Calu3 (cell line): ENCODE measurements at places on chromosomes 2 and 18. TPM values are rescaled to one million over a fixed set of nuclear protein-coding genes. Genes with fewer than 3 reads are reported as not detected.

WNT10A gene
- 2.4 and 3.4 TPM in 2 replicates for total RNA-seq

BMP10 gene
- total RNA-seq, result not detected in 2 replicates

UGT1A8 gene
- total RNA-seq, result not detected in 2 replicates

AQP4 gene
- total RNA-seq, result 1.3 and 2.5 TPM in 2 replicates

COL4A4 gene
- 17.2 and 19.4 TPM in 2 replicates for total RNA-seq

CFAP65 gene
- 0.68 and 1.3 TPM in 2 replicates for total RNA-seq

KCNJ13 gene
- total RNA-seq, result not detected in 2 replicates

TLX2 gene
- total RNA-seq, result not detected in 2 replicates

PKDCC gene
- 11.3 and 12.5 TPM in 2 replicates for total RNA-seq

CDH20 gene
- total RNA-seq, result not detected in 2 replicates

INHA gene
- total RNA-seq, result 0.80 and 0.83 TPM in 2 replicates

MARCHF4 gene
- total RNA-seq, result 0.37 and 0.54 TPM in 2 replicates

MIB1 gene
- 33.6 and 35.2 TPM in 2 replicates for total RNA-seq

ABCA12 gene
- 4.8 and 5.1 TPM in 2 replicates for total RNA-seq

CPO gene
- total RNA-seq, result 0.40 TPM in 1 of 2 replicates, not detected in the other

PTGR3 gene
- total RNA-seq, result 30.2 and 31.7 TPM in 2 replicates

NUP35 gene
- total RNA-seq, result 35.9 and 38.5 TPM in 2 replicates

SNED1 gene
- 0.76 and 0.86 TPM in 2 replicates for total RNA-seq

MYOM1 gene
- total RNA-seq, result 16.5 and 20.4 TPM in 2 replicates

OTX1 gene
- total RNA-seq, result 7.1 and 8.3 TPM in 2 replicates

SERPINB2 gene
- 39.2 and 85.1 TPM in 2 replicates for total RNA-seq

EFR3B gene
- total RNA-seq, result 0.10 and 0.17 TPM in 2 replicates

SIX3 gene
- not detected in 2 replicates for total RNA-seq

CDH19 gene
- total RNA-seq, result 0.27 and 0.33 TPM in 2 replicates

EIF2AK3 gene
- total RNA-seq, result 16.1 and 17.4 TPM in 2 replicates

MALT1 gene
- total RNA-seq, result 28.1 and 37.6 TPM in 2 replicates

TBR1 gene
- 0.07 and 0.34 TPM in 2 replicates for total RNA-seq

PCARE gene
- not detected in 2 replicates for total RNA-seq

HOXD1 gene
- total RNA-seq, result not detected in 2 replicates

FOXI3 gene
- total RNA-seq, result not detected in 2 replicates
